Hindlimb muscle (tissue), 1 donor: ENCODE measurements at places on chromosomes 16 and 17. TPM values are rescaled to one million over a fixed set of nuclear protein-coding genes. Genes with fewer than 3 reads are reported as not detected.
A peak's percentile ranks its signal among the peaks of the same experiment; 100 is the strongest.

DNA sequence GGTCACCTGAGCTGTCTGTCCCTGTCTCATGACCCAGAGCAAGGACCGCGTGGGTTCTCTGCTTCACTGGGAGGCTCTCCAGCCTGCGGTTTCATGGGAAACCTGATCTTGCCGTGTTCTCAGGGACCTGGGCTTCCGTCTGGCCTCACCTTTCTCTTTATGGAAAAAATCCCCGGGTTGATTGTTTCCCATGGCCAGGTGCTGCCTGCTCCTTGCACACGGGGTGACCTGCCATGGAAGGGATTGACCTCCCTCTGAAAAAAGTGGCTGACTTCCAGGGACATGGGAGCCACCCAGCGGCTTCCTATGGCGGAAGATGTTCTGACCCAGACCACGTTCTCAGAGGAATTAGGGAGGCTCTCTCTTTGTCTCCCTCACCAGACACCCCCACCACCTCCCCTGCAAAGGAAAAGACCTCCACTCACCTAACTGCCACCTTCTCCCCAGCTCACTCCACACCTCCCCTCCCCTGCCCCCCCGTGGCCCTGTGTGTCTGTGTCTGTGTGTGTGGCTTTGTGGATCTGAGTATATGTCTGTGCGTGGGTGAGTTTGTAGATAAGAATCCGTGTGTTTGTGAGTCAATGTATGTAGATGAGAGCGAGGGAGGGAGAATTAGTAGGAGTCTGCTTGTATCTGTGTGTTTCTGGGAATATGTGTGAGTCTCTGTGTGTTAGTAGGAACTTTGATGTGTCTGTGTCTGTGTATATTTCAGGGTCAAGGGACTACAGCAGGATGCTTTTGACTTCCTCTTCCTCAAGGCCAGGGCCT lies 154.6 kb downstream of the NTN1 start:
- no peak for DNase-seq

DNA sequence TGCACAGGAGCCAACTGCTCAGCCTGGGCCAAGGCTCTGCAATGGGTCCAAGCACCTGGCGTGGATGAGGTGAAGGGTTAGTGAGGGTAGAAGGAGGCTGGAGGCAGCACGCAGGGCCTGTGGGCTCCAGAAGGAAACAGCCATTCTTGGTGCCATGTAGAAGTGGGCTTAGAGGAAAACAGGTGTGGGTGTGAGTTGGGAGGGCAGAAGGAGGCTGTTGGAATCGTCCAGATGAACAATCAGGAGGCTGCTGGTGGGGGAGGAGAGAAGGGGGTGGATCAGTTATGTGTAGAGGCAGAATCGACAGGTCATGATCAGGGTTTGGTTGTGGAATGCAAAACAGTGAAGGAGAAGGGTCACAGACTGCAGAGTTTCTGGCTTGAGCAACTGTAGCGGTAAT lies 51.7 kb upstream of the ALDH3A2 start:
- no peak for DNase-seq

DNA sequence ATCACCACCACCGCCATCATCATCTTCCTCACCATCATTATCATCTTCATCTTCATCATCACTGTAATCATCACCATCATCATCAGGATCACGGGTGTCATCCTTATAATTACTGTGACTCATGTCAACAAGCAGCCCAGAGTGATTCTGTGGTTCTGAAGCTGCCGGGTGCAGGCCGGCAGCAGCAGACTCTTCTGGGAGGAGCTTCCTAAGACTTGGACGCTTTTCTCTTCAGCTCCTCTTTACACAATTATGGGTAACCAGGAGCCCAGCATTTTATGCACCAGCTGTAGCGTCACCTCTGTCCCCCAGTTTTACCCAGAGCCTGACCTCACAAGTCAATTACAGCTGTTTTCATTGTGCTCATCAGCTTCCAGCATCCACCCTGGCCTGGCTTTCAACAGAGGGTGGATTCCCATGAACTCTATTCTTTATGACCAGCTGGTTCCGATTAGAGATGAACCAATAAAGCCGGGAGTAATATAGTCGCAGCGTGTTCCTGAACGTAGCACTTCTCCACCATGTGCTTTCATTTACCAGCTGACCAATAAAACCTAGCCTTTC lies 275.8 kb downstream of the FOXL1 start:
- DNase-seq, result peak; percentile 70

- peak; percentile 84 for DNase-seq
Measured at GRCh38 chr17:42193969-42194899, at the start of gene GHDC. Gene GHDC (minus strand): TSS chr17:42194494. CDS start chr17:42193581, 913 bp downstream.

DNA sequence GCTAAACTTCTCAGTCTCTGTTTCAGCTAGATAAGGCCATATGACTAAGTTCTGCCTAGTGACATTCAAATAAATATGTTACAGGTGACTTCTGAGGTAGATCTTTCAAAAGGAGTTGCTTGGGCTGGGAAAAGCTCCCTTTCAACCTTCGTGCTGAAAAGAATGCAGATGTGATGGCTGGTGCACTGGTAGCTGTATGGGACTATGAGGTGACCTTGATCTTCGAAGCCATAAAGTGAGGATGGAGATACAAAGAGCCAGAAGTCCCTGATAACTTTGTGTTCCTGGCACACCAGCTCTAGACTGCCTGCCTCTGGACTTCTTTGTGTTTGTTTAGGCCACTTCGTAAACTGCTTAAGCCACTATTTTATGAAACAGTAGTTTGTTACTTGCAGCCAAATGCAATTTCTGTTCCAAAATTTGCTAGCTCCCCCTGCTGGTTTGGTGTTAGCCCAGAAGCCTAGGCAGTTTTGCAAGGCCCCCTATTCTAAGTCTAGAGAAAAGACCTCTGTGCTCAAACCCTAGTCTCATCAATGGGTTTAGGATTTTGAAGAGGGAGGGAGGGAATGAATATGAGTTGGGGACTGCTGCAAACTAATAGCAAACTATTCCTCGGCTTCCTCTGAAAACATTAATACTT lies 23.3 kb upstream of the ERCC4 start:
- DNase-seq, result no peak

- DNase-seq, result no peak
Measured at GRCh38 chr16:75236736-75237397, 14.6 kb downstream of the BCAR1 start.

Gene MT1A
- not detected for polyA plus RNA-seq

- peak; percentile 56 for DNase-seq
Measured at GRCh38 chr17:45688353-45688752, 95.8 kb upstream of the CRHR1 start.

Gene MEIOC
- 0.81 TPM for polyA plus RNA-seq

DNA sequence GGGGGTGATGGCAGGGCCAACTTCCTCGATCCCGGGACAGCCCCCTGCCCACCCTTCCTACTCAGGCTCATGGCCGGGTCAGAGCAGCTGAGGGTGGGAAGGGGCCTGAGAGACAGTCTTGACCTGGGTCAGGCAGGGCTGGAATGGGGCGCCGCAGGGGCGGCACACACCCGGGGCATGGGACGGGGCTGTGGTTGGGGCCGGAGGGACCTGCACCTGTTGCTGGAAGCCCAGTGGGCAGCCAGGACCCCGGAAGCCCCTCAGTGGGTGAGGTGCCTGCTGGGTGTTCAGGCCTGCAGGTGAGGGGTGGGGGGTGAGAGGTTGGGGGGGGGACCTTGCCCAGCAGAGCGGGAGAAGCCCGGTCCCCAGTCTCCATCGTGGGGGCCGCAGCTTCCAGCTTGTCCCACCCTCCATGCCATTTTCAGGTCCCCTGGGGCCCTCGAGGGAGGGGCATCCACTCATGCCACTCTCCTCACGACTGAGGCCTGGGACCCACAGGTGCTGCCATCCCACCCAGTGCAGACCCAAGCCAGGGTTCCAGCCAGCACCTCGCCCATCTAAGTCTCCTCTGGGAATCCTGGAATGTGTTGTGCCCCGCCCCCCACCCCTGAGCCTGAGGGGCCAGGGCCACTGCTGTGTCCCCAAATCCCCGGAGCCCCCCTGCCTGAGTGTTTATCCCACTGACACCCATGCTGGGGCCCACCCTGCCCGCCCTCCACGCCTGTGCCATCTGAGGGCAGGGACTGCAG lies 43.4 kb upstream of the ACSF3 start:
- no peak for DNase-seq

GRCh38 chr16:50238314-50238713 lies 28.0 kb upstream of the ADCY7 start:
- DNase-seq, result no peak

GRCh38 chr17:74211912-74212208 lies 1.5 kb upstream of the TTYH2 start:
- DNase-seq, result no peak

DNA sequence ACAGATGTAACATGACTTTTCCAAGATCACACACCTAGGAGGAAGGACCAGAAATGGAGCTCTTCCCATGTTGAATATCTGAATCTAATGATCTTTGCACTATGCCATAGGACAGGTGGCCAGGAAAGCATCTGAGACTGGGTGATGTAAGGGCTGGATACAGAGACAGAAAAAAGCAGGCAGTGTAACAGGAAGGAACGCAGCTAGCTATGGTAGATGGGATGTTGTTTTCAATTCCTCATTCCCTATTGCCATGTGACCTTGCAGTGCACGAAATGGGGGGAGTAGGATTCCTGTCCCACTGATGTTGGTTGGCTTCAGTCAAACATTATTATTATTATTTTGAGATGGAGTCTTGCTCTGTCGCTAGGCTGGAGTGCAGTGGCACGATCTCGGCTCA lies 3.7 kb upstream of the NPIPB15 start:
- no peak for DNase-seq

GRCh38 chr16:55678161-55678821 lies 22.5 kb downstream of the SLC6A2 start:
- DNase-seq, result peak; percentile 56

Gene P2RX5
- polyA plus RNA-seq, result 31.8 TPM

Gene ADAP2
- polyA plus RNA-seq, result 10.1 TPM

GRCh38 chr16:22810226-22810625 lies 3.7 kb upstream of the HS3ST2 start:
- no peak for DNase-seq

DNA sequence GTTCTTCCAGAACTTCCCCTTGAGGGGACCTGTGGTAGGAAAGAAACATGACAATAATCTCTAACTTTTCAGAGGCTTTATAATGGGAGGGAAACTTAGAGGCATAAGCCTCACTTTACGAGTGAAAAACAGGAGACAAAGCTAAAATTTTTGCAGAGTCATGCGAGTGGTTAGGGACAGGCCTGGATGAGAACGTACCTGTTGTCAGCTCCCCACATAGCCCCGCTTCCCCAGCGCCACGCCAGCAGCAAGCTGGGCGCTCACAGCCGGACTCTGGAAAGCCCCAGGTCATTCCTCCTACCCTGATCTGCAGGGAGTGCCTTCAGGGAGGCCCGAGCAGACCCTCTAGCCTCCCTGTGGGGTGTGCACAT lies 53.6 kb downstream of the LDHD start:
- no peak for DNase-seq

DNA sequence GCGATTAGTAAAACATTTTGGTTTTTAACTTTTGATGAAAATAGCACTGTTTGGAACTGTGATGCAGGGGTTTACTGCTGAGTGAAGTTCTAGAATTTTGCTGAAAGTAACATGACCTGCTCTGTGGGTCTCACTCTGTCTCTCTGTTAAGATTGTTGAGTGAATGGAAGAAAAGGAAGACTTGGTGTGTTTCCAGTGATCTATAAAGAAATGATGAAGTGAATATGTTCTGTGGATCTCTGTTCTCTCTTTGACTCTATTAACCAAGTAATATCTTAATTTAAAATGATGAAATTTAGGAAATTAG lies 148.4 kb downstream of the PRKCA start:
- no peak for DNase-seq

GRCh38 chr16:57016831-57017230 lies 27.5 kb downstream of the NLRC5 start:
- no peak for DNase-seq

Gene MT1F
- 1.4 TPM for polyA plus RNA-seq

Gene TNFSF13
- 4.0 TPM for polyA plus RNA-seq

Gene TBC1D3E
- polyA plus RNA-seq, result not detected

Gene ZG16B
- polyA plus RNA-seq, result 0.56 TPM

Gene BTBD17
- polyA plus RNA-seq, result 0.18 TPM

GRCh38 chr16:50300942-50301625 lies 34.7 kb downstream of the ADCY7 start:
- DNase-seq, result no peak

- DNase-seq, result no peak
Measured at GRCh38 chr17:78377858-78378224, 608 bp upstream of the PGS1 start.

- no peak for DNase-seq
Measured at GRCh38 chr16:68493412-68494070, 45.2 kb upstream of the SMPD3 start.

DNA sequence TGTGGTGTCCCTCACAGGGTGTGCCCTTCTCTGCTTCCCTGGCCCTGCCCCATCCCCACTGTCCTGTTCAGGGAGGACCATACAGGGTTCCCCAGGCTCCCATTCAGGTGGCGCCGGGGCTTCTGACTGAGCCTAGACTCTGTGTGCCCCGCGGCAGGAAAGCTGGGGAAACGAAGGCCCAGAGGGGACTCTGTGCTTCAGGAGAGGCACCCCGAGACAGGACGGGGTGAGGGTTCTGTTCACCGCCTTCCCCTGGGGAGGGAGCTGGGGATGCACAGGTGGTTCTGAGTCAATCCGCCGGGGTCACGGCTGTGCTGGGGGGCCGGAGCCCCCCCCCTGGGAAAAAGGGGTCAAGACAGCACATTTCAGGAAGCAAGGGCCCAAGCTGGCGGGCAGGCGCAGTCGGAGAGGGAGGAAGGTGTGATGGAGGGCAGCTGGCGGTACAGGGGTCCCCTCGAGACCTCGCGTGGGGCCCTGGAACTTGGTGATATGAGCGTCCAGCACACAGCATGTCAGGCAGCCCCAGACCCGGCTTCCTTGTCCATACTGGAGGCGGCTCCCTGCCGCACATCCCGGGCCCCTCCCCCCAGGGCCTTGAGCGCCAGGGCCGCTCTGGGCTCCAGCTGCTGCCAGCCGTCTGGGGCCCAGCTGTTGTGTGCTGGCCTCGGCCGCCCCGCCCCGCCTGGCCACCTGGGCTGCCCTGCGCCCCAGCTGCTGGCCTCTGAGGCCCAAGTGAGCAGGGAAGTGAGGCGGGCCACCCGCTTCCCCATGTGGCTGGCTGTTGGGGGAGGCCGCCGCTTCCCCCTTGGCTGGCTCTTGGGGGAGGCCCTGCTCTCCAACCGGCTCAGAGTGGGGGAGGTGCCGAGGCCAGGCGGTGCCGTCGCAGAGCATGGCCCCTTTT lies 5.6 kb upstream of the NOTUM start:
- DNase-seq, result peak; percentile 76

Gene MYH8
- polyA plus RNA-seq, result 3,387 TPM

Gene SLC35G6
- polyA plus RNA-seq, result 0.13 TPM

DNA sequence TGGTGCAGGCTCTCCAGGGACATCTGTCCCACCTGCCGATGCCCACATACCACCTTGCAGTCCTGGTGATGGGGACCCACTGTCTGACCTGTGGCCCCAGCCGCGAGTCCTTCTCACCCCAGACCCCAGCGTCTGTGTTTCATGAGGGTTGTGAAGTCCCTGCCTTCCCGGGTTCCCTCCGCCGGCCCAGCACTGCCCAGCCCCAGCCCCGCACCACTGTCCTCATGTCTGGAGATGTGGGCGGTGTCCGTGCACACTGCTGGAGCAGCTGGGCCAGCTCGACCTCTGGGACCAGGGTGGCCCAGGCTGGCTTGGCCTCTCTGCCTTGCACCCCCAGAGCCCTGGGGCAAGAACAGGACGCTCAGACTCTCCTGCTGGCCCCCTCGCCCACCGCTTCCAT lies 199.5 kb upstream of the CIBAR2 start:
- no peak for DNase-seq
